Activated gamma-delta T cell treated with Interleukin-2 at 50 U/mL for 16 hours (primary cell): ENCODE measurements at places on chromosomes 3 and 15.

GRCh38 chr3:54120657-54121413, 1.5 kb upstream of the CACNA2D3 start:
- no peak for DNase-seq

DNA sequence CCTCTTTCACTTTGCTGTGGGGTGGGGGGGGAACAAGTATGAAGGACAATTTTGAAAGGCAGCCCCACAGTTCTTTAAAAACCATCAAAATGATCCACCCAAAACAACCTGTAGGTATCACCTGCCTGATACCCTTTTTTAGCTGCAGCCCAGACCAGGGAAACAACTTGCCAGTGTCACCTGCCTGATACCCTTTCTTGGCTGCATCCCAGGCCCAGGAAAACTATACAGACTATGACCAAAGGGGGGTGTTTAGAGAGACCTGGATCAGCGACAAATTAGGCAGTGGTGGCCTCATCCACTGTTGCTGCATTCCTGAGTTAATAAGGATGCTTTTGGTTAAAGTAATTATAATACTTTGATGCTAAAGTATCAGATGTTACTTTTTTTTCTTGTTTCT, 122.0 kb downstream of the VPS13C start:
- DNase-seq: no peak

DNA sequence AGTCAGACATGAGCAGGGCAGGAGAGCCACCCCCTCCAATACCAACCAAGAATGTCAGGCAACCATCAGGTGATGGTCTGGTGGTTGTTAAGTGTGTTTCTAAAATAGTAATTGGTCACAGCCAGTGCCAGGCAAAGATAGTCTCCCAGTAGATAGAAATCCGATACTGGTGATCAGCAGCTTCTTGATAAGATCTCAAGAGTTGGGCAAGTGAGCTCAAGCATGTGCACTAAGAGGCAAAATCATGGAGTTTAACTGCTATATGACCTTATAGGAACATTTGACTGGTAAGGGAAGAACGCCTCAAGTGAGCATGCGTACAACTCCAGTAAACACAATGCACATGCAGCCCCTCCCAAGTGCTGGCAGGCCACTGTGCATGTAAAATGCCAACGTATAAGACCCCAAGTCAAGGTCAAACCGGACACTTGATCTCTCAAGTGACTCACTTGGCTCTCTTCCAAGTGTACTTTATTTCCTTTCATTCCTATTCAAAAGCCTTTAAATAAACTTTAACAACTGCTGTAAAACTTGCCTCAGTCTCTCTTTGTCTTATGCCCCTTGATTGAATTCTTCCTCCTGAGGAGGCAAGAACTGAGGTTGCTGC, 36.0 kb upstream of the CBLB start:
- no peak for DNase-seq

DNA sequence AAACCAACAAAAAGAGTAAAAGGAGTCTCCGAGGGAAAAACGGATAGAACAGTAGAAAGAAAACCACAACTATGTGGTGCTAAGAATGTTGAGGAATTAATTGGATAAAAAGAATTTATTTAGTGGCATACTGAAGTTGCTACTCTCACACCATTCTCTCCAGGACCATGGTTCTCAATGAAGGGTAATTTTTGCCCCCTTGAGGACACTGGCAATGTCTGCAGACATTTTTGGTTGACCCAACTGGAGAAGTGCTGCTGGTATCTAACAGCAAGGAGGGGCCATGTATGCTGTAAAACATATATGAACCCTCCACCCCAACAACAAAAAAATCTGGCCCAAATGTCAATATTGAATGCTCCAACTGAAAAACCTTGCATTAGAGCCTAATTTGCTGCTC, 85.9 kb upstream of the CSPG5 start:
- DNase-seq: no peak

DNA sequence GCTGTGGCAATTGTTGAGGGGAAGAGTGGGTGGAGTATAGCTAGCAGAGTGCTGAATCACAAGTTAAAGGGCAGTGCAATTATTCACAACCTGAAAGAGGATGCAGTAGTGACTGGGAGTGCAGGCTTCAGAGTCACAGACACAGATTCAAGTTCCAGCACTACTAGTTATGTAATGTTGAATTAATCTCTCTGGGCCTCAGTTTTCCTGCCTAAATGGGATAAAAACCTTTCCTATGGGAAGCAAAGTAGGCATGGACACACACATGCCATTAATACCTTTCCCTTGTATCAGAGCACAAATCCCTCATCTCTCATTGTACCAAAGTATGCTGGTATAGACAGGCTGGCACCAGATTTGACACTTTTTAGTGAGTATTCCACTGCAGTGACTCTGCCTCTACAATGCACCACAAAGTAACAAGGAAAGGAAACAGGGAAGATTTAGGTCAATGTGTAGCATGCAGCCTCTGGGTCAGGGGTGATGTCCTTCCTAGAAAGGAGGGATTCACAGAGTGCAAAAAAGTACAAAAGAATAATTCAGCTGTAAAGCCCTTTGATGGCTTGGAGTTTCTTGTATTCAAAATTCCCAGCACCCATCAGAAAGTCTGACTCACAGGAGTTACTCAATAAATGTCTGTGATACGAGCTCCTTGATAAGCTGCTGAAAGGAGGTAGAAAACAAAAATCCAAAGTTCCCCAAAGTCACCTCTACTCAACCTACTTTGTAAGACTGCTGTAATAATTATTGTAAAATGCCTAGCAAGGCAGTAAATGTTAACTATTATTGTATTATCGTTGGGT, 507.5 kb upstream of the TGFBR2 start:
- no peak for DNase-seq

DNA sequence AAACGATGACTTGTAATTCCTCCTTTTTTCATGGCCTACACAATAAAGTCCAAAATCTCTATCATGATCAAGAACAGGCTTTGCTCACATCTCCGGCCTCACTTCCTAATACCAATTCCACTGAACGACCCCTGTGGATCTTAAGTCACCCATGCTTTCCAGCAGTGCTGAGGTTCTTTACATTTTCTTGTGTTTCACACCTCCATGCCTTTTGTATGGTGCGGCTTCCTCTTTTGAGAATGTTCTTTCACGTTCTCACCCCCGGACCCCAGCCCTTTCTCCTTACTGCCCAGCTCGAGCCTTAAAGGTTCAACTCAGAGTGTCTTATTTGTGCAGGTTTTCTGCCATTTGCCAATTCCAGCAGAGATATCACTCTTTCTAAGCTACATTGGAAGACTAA, 70.1 kb downstream of the CSNK1G1 start:
- DNase-seq: no peak

DNA sequence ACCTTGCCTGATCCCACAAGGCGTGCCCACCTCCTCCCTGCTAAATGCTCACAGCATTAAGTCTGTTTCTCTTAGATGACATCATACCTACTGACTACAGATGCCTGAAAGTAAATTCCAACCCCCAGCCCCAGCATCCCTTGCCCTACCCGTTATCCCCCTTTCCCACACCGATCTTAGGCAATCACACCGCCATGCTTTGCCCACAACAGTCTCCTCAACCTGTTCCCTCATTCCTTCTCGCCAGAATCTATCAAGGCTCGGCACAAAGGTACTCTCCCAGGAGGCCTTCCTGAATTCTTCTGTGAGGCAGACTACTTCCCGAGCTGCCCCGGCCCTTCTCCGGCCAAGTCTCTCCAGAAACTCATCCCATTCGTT, 789 bp upstream of the SEC61A1 start:
- DNase-seq: no peak
